ENCODE measurements at places on chromosomes 12 and 14.

- no peak for DNase-seq
These were observed 1.8 kb upstream of the BTG1 start for GRCh38 chr12:92147491-92147890.

GRCh38 chr14:91873471-91874415 lies 6.4 kb upstream of the TC2N start:
- peak; percentile 51 for DNase-seq

DNA sequence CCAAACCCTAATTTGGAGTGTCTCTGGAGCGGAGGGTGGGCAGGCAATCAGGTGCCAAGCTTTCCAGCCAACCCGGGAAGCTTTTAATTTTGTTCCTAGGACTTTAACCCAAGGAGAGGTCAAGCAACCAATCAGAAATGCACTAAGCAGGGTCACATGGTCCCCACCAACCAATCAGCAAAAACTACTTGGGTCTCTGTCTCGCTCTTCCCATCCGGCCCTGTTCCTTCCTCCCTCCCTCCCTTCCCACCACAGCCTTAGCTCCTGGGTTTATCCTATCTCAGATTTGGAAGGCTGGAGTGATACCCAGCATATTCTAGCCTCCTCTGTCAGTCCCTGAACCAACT lies 7.3 kb downstream of the HOXC5 start:
- no peak for DNase-seq

GRCh38 chr12:131736446-131737149 lies 25.7 kb downstream of the SFSWAP start:
- DNase-seq = no peak

- peak; percentile 4 for DNase-seq
These were observed 38.6 kb downstream of the MGST1 start for GRCh38 chr12:16385782-16386646.

DNA sequence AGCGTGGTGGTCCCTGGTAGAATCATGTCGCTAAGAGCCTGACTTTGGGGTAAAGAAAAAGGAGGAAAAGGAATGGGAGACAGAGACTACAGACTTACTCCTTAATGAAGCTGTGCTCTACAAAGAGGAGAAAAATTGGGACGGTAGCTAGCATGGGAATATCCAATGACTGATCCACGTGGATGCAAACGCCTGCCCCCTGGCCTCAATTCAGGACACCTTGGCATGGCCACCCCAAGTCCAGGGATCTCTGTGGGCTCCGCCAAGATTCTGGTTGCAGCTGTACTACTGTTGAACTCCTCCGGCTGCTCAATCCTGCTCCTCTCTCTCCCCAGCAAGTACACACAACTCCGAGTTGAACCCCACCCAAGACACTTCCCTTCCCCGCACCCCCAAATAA lies 70.5 kb upstream of the DIO3 start:
- no peak for DNase-seq

DNA sequence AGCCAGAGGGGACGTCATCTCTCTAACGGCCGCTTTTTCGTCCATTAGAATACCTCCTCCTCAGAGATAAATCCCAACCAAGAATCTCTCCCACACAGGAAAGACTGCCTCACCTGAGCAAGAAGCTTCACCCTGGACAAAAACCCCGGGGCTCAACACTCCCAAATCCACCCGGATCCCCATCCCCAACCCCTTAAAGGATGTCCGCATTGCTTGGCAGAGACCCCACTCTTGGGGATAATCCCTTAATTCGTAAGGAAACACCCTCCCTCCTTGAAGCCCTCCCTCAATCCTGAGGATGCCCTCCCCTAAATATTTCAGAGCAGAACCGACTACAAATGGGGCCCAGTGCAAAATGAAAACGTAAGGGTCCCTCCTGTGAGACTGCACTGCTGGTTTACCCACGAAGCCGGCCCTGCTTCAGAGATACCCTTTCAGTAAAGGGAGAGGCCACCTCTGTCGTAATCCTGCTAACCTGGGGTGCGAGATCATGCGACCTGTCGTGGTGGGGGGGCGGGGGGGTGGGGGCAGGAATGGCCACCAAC lies 655 bp upstream of the DYNLL1 start:
- no peak for DNase-seq

DNA sequence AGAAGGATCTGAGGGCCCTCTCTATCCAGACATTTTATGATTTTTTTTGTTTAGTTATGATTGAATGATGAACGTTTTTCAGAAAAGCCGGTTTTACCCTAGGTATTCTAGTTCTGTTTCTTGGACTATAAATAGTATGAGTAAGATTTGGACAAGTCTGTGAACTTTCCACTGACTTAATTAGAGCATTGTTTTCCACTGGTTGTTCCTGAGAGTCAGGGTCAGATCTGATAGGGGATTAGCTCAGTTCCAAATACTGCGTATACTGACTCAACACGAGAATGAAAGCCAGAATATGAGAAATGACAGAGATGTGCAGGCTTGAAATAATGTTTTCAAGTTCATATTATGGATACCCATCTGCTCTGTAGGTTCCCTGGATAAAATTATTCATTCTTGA lies 361.6 kb downstream of the AEBP2 start:
- DNase-seq = no peak

- DNase-seq = no peak
These were observed 36.7 kb downstream of the RBM19 start for GRCh38 chr12:113929312-113929989.

DNA sequence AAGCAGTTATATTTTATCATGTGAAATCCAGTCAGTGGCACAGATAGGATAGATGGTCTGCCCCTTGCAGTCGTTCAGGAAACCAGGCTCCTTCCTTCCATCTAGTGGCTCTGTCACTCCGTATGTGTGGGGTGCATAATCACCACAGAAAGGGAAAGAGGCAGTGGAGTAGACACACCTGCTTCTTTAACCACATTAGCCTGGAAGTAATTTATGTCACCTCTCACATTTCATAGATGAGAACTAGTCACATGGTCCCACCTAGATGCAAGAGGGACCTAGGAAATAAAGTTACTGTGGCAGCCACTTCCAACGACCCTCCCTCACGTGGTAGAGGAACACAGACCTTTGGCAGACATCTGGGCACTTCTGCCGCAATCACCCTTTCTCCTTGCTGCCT lies 14.2 kb upstream of the RNU6-8 start:
- peak; percentile 100 for DNase-seq

DNA sequence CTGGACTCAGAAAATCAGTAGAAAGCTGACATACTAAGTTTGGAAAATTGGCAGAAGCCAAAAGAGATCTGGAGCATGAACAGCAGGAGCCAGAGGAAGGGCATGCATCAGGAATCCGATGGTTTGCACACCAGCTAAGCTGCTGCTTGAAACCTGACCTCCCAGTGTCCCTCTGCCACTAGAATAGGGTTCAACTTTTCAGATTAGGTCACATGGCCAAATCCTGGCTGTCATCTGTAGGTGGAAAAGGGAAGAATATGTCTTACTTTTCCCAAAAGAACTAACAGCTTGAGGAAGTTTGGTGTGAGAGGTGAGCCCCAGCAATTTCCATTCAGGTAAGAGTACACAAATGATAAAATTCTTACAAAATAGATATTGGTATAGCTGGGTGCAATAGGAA lies 732.6 kb downstream of the RERGL start:
- DNase-seq = no peak

GRCh38 chr14:56962444-56963080 lies 152.3 kb upstream of the OTX2 start:
- no peak for DNase-seq

- DNase-seq = no peak
These were observed 3.1 kb downstream of the SLC38A1 start for GRCh38 chr12:46265734-46266133.

DNA sequence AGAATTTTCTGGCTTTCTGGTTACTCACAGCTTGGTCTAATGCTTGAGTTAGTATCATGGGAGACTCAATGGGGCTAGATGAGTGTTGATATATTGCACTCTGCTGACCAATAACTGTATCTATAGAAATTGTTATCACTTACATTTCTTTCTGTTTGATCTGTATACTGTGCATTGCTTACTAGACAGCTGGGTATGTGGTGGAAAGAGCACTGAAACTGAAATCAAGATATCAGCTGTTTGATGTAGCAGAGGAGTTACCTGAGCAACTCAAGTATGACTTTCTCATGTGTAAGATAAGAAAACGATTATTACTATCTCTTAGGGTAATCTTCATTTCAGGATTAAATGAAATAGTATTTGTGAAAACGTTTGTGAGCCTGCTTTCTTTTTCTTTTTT lies 183.0 kb downstream of the SLC15A5 start:
- no peak for DNase-seq

DNA sequence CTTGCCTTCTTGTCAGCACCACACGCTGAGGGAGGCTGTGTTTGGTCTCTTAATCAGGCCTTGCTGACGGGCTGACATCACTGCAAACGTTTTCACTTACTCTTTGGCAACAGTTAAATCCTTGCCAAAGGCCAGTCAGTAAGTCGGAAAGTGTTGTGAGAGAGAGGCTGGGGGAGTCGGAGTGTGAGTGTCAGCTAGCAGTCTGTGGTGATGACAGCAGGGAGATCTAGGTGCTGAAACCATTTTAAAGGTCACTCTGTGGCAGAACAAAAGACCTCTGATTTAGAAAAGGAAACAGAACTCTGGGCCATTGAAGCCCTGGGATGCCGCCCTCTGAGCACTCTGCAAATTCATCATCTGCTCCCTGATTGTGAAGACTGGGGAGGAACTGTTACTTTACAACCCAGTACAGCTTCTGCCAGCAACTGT lies 143.5 kb downstream of the PAX9 start:
- no peak for DNase-seq

DNA sequence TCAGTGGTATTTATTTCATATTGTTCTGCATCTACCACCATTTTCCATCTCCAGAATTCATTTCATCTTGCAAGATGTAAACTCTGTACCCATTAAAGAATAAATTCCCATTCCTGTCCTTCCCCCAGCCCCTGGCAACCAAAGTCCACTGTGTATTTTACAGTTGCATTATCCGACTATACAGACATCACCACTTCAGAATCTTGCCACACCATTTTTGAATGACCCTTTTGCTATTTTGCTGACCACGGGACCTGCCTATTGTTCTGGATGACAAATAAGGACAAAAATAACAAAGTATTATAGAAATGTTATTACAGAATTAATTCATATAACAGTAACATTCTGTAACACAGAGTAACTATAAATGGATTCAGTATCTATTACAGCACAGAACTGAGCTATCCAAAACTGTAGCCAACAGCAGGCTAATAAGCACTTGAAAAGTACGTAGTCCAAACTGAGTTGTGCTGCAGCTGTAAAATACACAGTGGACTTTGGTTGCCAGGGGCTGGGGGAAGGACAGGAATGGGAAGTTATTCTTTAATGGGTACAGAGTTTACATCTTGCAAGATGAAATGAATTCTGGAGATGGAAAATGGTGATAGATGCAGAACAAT lies 61.3 kb downstream of the CDK17 start:
- no peak for DNase-seq

Measured in NCI-H2029 treated with DMSO at 0.1 percent for 48 hours (cell line).